Activated CD8-positive, alpha-beta memory T cell treated with anti-CD3 and anti-CD28 coated beads, Interleukin-2, amount 50 U/mL, for 48 hours (primary cell): ENCODE measurements at places on chromosomes 6 and 20.

DNA sequence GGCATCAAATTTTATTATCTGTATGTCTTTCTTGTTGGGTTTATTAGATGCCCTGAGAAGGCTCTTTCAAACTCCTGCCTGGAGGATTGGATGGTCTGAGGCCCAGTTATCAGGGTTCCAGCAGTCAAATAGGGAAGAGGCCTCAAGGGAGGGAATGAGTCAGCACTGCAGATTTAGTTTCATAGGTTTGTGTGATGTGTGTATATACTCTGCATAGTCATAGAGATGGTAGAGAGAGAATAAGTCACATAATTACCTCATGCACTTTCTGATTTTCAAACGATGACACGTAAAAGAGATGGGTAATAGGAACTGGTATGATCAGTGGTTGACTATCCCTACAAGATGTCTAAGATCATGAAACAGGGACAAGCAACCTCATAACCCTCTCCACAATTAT is 82.1 kb downstream of the ADAT2 start:
- DNase-seq, result no peak

- no peak for DNase-seq
Measured at GRCh38 chr6:112429226-112429625, 82.1 kb downstream of the RFPL4B start.

GRCh38 chr6:34055223-34055933 is 90.5 kb downstream of the GRM4 start:
- peak; percentile 86 for DNase-seq

DNA sequence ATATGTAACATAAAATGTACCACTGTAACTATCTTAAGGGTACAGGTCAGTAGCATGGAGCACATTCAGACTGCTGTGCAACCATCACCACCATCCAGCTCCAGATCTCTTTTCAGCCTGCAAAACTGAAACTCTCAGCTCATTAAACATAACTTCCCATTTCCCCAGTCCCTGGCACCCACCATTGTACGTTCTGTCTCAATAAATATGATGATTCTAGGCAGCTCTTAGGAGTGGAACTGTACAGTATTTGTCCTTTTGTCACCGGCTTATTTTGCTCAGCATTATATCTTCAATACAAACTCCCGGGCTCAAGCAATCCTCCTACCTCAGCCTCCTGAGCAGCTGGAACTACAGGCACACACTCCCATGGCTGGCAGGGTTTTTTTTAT is 1.5 kb downstream of the ZC3H12D start:
- DNase-seq, result no peak

- no peak for DNase-seq
Measured at GRCh38 chr6:80638213-80639055, 532.0 kb downstream of the BCKDHB start.

- peak; percentile 80 for DNase-seq
Measured at GRCh38 chr20:32484958-32485769, 100.0 kb downstream of the NOL4L start.

DNA sequence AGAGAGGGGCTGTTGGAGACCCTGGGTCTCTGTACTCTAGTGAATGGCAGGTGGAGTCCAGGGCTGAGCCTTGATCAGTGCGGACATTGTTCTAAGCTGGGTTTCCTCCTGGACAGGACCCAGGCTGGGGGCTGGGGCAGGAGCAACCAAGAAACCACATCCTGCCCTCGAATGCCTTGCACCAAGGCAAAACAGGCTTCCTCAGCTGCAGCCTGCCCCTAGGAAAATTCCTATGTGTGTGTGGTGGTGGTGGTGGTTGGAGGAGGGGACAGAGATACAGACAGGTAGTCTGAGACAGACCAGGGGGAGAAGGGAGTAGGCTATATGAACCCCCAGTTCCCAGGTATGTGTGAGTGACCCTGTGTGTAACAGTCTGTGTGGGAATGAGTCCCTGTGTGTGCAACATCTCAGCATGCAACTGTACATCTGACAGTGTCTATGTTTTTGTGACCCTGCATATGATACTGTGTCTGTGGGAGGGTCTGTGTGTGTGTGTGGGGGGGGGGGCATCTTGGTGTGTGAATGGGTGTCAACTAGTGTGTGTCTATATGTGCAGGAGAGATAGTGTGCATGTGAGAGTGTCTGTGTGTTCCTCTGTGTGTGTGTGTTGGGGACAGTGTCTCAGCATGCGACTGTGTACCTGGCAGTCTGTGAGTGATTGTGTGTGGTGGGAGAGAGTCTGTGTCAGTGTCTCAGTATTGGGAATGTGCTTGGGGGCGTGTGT is 3.0 kb downstream of the GLP1R start:
- DNase-seq, result no peak

GRCh38 chr6:6881438-6882225 is 226.1 kb upstream of the RREB1 start:
- DNase-seq, result no peak

DNA sequence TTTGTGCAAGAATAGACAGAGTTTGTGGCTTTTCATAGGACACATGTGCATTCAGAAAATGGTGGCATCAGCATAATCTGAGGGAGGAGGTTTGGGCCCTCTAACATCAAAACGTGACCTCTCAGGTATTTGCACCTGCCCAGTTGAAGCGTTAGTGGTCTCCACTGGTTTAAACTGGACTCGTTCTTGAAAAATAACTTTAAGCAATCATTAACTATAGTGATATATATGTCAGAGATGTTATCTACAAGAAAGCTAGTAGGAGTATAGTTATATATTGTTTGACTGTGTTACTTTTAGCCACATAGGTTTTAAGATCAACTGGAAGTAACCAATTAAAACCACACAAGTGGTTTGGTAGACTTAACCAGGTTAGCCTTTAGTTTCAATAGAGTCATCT is 607.4 kb downstream of the MAFB start:
- no peak for DNase-seq

GRCh38 chr6:71347119-71347518 is 58.5 kb downstream of the OGFRL1 start:
- DNase-seq, result no peak

GRCh38 chr6:106556368-106556960 is 72.8 kb downstream of the RTN4IP1 start:
- DNase-seq, result no peak
